Smooth muscle cell of bladder (primary cell): ENCODE measurements at places on chromosomes 7 and 10. TPM values are rescaled to one million over a fixed set of nuclear protein-coding genes. Genes with fewer than 3 reads are reported as not detected.

The AKR1D1 gene
- not detected in 2 replicates for total RNA-seq

The C7orf57 gene
- not detected in 2 replicates for total RNA-seq

The HABP2 gene
- not detected in 2 replicates for total RNA-seq

The SHLD2 gene
- total RNA-seq: 22.0 and 22.9 TPM in 2 replicates

The BUD23 gene
- total RNA-seq: 57.7 and 61.8 TPM in 2 replicates

The TTYH3 gene
- 27.9 TPM in 2 replicates for total RNA-seq

The CUBN gene
- total RNA-seq: 0.85 and 1.2 TPM in 2 replicates

The HYAL4 gene
- not detected in 2 replicates for total RNA-seq

The ITGA8 gene
- 1.3 and 8.5 TPM in 2 replicates for total RNA-seq
